ENCODE measurements at places on chromosomes 7 and 10. TPM values are rescaled to one million over a fixed set of nuclear protein-coding genes. Genes with fewer than 3 reads are reported as not detected.

Gene ZFAND2A
- total RNA-seq, result 19.5 TPM

Gene IL6
- total RNA-seq, result 5.2 TPM

Gene KCND2
- total RNA-seq, result not detected

Gene SMKR1
- not detected for total RNA-seq

Gene TLX1
- total RNA-seq, result not detected

Gene SLC16A12
- 1.1 TPM for total RNA-seq

Gene SPDYE3
- total RNA-seq, result not detected

Gene CTAGE6
- not detected for total RNA-seq

Gene WNT2
- total RNA-seq, result not detected

Gene ZNF25
- 7.6 TPM for total RNA-seq

Gene FBXO24
- not detected for total RNA-seq

Gene HHEX
- total RNA-seq, result 2.3 TPM
